ENCODE measurements at places on chromosomes 7 and 10.

- DNase-seq: peak; percentile 27
Observed at GRCh38 chr7:22782616-22783232, 39.9 kb downstream of the TOMM7 start.

GRCh38 chr10:93875032-93875358, 18.8 kb upstream of the SLC35G1 start:
- DNase-seq: no peak

DNA sequence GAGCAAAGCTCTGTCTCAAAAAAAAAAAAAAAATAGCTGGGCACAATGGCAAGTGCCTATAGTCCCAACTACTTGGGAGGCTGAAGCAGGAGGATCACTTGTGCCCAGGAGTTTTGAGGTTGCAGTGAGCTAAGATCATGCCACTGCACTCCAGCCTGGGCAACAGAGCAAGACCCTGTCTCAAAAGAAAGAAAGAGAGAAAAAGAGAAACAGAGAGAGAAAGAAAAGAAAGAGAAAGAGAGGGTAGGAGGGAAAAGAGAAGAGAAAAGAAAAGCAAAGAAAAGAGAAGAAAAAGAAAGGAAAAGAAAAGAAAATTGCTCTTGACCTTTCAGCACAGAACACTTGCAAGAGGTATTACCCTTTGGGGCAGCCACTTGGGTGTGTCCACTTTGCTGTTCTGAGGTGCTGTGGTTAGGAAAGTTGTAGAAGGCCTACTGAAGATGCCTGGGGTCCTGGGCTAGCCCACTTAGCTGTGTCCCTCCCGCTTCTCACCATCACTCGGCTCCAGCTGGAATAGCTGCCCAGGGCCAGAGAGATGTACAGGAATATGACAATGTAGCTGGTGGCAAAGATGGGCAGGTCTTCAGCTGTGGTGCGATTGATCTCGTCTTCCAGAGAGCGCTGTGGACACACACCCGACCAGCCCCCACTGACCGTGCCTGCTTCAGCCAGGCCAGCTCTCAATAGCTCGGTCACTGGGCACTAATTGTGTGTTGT, 5.6 kb downstream of the NPC1L1 start:
- DNase-seq: no peak

GRCh38 chr10:78066012-78066411, 32.3 kb downstream of the RPS24 start:
- DNase-seq: no peak

DNA sequence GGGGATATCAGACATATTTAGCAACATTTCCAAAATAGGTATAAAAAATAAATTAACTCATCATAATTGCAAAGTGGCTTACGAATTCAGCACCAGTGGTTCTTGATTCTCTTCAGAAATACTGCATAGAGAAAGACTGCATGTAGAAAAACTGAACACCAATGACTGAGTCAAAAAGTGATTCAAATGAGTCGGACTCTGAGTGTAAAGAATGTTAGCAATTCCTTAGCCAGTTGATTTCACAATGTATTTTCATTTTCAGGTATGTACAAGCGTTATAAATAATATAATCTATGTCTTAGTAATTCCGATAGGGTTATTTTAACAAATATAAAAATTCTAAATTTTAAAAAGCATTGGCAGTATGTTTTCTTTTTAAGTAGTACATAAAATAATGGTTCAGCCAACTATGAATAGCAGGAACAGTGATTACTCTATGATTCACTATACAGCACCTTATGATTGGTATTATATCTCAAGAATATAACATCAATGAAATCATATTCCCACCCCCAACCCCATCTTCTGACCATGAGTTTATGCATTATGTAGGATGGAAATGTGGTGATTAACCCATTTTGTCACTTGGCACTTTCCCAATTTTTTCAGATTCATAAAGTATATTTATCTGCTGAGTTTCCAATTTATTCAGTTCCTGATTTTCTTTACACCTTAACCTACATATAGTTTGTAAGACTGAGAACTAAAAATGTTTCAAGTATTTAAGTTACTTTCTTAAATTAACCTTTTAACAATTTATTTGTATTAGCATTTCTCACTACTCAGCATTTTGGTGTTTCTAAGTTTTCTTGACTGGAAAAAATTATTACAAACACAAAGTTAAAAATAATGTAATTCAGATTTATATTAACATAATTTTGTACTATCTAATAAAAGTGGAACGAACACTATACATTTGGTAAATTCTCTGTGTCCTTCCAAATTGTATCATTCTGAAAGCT, 33.9 kb downstream of the DNAJC1 start:
- DNase-seq: no peak

- DNase-seq: no peak
Observed at GRCh38 chr7:155662343-155663043, 18.0 kb downstream of the RBM33 start.

DNA sequence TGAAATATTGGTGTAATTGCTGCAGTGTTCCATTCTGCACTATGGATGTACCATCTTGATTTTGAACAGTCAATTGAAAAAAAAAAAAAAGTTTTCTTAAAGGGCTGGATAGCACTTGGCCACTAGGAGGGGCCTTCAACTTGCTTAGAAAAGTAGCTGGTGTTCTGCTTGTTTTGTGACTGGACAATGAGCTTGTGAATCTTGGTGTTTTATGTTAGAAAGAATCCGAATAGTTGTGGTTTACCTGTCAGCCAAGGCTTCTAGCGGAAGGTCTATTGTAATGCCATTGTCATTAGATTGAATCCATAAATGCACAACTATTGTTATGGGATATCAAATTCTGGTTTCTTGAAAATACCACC, 77.1 kb downstream of the BMPER start:
- no peak for DNase-seq

DNA sequence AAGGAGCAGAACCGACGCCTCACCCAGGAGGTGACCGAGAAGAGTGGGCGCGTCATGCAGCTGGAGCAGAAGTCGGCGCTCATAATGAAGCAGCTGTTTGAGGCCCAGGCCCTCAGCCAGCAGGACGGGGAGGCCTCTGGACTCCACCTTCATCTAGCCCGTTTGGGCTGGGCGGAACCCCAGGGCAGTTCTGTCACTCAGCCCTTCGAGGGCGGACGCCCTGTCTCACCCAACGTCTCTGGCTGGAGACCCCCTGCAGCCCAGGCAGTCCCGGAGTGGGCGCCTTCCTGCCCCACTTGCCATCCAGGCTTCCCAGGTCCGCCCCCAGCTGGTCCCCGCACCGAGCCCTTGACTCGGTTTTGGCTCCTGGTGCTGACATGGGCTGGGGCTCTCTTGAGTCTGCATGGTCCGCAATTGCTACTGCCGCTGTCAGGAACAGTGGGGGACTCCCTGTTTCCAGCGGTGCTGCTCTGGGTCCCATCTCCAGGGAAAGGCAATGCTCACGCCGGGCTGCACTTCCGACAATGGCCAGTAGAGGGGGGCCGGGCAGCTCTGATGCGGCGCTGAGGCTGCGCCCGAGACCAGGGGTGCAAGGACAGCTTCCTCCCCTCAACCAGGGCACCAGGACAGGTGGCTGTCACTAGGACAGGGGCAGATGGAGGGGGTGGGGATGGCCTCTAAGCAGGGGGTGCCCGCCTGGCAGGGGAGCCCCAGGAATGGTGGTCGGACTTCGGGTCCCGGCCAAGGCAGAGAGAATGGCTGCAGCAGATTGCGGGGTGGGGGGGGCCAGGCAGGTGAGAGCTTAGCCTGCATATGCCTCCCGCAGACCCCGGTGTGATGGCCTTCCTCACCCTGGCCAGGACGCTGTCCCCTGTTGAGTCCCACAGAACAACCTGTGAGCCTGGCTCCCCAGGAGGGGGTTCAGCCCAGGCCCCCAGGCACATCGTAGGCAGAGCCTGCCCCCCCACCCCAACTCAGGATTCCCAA, 71.2 kb upstream of the KCTD7 start:
- DNase-seq: no peak

All from NCI-H2107 (cell line).